ENCODE measurements at places on chromosomes 1 and 21. TPM values are rescaled to one million over a fixed set of nuclear protein-coding genes. Genes with fewer than 3 reads are reported as not detected.
A peak's percentile ranks its signal among the peaks of the same experiment; 100 is the strongest.

- H3K4me1 ChIP-seq = no peaks in the 10 kb centered on the region
- H3K36me3 ChIP-seq = no peaks in the 10 kb centered on the region
- no peak overlapping the region for H3K4me3 ChIP-seq
- H3K27ac ChIP-seq = no peak overlapping the region
- no peaks in the 10 kb centered on the region for H3K27me3 ChIP-seq
Observed at GRCh38 chr21:29271927-29272333, 26.8 kb upstream of the BACH1 start.

DNA sequence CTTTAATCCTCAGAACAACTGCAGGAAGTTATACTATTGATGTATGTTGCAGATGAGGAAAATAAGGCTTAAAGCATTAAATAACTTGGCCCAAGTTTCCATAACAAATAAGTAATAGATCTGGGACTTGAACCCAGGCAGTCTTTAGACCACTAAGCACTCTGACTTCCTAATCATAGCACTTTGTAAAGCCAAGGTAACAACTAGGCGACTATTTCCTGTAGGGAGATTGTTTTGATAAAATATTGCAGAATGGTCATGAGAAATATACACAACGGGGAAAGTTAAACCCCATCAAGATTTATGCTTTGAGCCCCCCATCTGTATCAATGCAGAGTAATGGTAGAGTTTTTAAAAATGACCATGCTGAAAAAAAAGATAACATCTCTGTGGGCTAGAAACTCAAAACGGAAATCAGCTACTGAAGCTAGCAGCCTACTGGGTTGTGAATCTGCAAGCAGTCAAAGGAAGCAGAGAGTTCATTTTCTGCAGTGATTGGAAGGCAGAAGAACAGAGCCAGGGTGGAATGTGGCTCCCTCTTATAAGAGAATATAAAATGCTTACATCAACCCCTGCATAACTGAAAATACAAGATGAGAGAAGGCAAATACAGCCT is 111.2 kb upstream of the OLIG2 start:
- H3K4me3 ChIP-seq = no peak overlapping the region
- DNase-seq = no peak
- peaks cover 22% of the 10 kb centered on the region for H3K36me3 ChIP-seq
- no peaks in the 10 kb centered on the region for H3K27me3 ChIP-seq
- H3K4me1 ChIP-seq = peaks cover 18% of the 10 kb centered on the region

GRCh38 chr1:206708058-206708457 is 23.4 kb downstream of the MAPKAPK2 start:
- H3K36me3 ChIP-seq = no peaks in the 10 kb centered on the region
- no peaks in the 10 kb centered on the region for H3K27me3 ChIP-seq
- H3K27ac ChIP-seq = 0 out of 2 replicates have a peak overlapping the region, but pooled peaks have one; percentile 11
- peaks cover 65% of the 10 kb centered on the region for H3K4me1 ChIP-seq
- DNase-seq = no peak
- H3K4me3 ChIP-seq = no peak overlapping the region

DNA sequence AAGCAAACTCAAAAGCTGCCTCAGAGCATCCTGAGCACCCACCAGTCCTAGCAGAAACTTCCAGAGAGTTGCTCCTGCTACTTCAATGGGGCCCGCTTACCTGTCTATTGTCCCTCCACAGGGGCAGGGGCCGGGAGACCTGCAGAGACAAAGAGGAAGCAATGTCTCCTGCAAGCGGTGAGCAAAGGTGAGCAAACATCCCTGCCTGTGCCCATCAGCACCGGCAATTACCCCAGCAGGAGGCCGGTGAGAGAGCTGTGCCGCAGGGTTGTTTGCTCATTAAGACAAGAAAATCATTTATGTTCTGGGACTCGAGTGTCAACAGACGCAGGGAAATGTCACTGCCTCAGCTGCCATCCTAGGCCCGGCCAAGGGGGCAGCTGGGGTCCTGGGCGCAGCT is 53.8 kb upstream of the TARDBP start:
- H3K27me3 ChIP-seq = peaks cover 48% of the 10 kb centered on the region
- no peaks in the 10 kb centered on the region for H3K36me3 ChIP-seq
- no peak overlapping the region for H3K4me3 ChIP-seq
- DNase-seq = peak; percentile 61

DNA sequence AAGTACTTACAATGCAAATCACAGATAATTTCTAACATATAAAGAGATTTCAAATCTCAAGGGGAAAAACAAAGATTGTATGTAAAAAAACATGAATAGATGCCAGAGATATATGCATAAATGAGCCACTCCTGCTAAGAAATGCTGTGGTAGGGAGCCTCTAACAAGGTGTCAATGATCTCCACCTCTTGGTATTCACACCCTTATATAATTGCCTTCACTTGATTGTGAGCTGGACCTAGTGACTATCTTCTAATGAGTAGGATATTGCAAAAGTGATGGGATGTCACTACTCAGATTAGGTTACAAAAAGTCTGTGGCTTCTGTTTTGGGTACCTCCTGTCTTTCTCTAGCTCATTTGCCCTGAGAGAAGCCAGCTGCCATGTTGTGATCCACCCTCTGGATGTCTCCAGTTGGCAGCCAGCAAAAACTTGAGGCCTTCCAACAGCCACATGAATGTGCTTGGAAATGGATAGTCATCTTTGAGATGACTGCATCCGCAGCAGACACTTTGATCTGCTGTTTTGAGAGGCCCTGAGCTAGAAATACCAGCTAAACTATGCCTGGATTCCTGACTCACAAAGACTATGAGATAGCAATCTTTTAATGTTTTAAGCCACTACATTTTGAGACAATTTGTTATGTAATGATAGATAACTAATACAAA is 196.1 kb upstream of the FGGY start:
- H3K27me3 ChIP-seq = no peaks in the 10 kb centered on the region
- no peak overlapping the region for H3K27ac ChIP-seq
- no peak for DNase-seq

DNA sequence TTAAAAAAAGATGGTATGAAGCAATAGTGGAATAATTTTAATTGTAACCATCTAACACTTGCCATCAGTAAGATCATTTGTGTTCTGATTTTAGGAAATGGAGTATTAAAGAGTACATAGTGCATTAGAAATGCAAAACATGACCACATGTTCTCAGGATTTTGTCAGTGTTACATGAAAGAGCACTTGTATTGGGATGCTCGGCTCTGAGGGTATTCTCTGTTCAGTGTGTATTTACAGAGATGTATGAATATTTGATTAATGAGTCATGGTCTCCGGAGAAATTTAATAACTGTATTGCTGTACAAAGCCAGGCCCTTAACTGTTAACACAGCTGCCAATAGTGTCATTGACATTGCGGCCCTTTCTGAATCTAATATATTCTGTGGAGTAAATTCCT is 91.7 kb downstream of the ATG4C start:
- no peak for DNase-seq
- no peaks in the 10 kb centered on the region for H3K27me3 ChIP-seq
- no peaks in the 10 kb centered on the region for H3K4me1 ChIP-seq
- no peak overlapping the region for H3K27ac ChIP-seq

- H3K27ac ChIP-seq = no peak within 1 kb of the TSS
- H3K4me1 ChIP-seq = peaks cover 29% of the 10 kb centered on the region
- H3K27me3 ChIP-seq = no peaks in the 10 kb centered on the region
- no peak for DNase-seq
- no peak within 1 kb of the TSS for H3K4me3 ChIP-seq
Observed at GRCh38 chr1:17307946-17308345, at the start of gene PADI4. PADI4 (plus strand) TSS chr1:17308197; CDS start chr1:17308223, 26 bp downstream.

GRCh38 chr21:28614791-28615190 is 377.9 kb downstream of the LTN1 start:
- peak overlapping the region; percentile 1 for H3K27ac ChIP-seq
- H3K4me1 ChIP-seq = peaks cover 7% of the 10 kb centered on the region
- DNase-seq = no peak
- no peak overlapping the region for H3K4me3 ChIP-seq

DNA sequence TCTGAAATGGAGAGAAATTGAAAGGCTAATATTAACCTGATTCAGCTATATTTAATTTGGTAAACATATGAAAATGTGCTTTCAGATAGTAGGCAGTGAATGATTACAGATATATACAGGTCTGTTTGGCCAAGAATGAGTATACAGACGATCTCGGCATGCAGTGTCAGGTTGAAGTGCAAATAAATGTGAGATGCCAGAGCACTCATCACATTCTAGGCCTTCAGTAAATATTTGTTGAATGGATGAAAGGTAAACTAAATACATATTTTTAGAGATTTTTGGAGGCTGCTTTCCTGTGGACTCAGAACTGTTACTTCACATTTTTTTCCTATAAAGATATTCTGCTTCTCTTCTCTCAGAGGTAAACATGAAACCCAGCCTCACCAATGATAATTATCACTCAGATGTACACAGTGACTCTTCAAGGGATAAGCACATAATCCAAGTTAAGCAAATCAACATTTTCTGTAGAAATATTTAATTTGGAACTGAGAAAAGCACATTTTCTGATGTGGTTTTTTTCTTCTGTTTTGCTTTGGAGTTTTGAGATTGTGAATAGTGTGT is 702.9 kb downstream of the BRINP3 start:
- H3K27ac ChIP-seq = no peak overlapping the region
- no peaks in the 10 kb centered on the region for H3K36me3 ChIP-seq
- no peaks in the 10 kb centered on the region for H3K27me3 ChIP-seq

The WDR64 gene
- not detected for total RNA-seq

The AJAP1 gene
- 1.5 TPM for total RNA-seq

The CYP4A11 gene
- total RNA-seq = 0.53 TPM

The DHRS3 gene
- 37.6 TPM for total RNA-seq

The SLC9C2 gene
- total RNA-seq = not detected

The INSRR gene
- total RNA-seq = not detected

Data from WTC11 (cell line).